ENCODE measurements at places on chromosomes 3 and 15. TPM values are rescaled to one million over a fixed set of nuclear protein-coding genes. Genes with fewer than 3 reads are reported as not detected.

The PRKAR2A gene
- total RNA-seq, result 26.4 TPM

The ZNF860 gene
- not detected for total RNA-seq

DNA sequence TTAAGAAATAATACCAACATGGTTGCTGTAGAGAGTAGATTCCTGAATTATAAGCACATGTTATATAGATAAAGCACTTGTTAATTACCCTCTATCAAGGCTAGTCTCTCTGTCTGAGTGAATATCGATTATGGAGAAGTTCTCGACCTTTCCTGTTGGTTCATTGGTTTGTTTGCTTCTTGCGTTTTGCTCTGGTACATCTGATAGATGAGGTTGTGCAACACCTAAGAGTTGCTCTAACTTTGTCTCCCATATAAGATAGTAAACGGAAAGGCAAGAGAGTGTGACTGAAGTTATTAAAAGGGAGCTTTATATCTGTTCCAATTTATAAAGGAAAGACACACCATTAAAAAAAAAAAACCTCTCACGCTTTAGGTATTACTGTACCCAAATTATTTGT, 69.0 kb downstream of the PYDC2 start:
- no peak for DNase-seq

- no peak for DNase-seq
Measured at GRCh38 chr3:160134964-160135363, 90.3 kb upstream of the C3orf80 start.

The TMED3 gene
- 33.7 TPM for total RNA-seq

- no peak for DNase-seq
Measured at GRCh38 chr3:23495507-23495906, 292.4 kb downstream of the UBE2E2 start.

DNA sequence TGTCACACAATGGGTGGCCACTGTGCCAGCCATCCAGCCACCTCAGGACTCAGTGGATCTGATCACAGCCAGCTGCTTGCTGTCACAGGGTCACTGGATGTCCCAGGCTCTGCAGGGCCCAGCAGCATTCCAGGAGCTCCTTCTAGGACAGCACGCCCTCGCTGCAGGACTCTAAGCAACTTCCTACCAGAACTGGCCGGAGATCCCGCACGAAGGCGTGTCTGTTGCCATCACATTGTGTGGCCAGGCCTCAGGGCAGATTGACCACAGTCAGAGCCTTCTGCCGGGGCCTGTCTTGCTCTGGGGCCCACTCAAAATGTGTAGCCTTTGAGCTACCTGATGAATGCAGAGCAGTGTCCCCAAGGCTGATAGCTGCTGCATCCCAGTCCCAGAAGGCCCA, 24.6 kb downstream of the DNAJB8 start:
- no peak for DNase-seq

DNA sequence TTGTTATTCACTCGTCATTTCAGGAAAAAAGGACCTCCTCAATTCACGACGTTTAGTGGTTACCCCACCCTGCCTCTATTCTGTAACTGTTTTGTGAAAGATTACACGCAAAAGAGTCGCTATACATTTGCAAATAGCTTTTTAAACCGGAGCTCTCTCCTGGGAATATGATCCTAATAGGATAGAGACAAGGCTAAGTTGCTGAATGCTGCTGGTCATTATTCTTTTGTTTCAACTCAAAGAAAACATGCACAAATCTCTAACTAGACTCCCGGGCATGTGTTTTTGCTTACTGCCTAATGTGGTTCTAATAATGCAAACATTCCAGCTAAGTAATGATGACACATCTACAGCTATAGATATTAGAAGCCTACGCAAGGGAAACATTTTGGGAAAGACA, 214.6 kb upstream of the MDFIC2 start:
- DNase-seq, result no peak

All from activated CD4-positive, alpha-beta T cell treated with anti-CD3 and anti-CD28 coated beads, Interleukin-2, amount 10 ng/mL, durations not matched to agents 7 days and 5 days (primary cell).